MG63 (cell line): ENCODE measurements at places on chromosomes 5 and 9. TPM values are rescaled to one million over a fixed set of nuclear protein-coding genes. Genes with fewer than 3 reads are reported as not detected.
A peak's percentile ranks its signal among the peaks of the same experiment; 100 is the strongest.

Gene TAF11L10
- not detected in 2 replicates for total RNA-seq

Gene DENND4C
- total RNA-seq: 26.6 and 26.8 TPM in 2 replicates

Gene MELK
- total RNA-seq: 75.8 and 95.3 TPM in 2 replicates

Gene NTNG2
- total RNA-seq: 0.10 and 0.27 TPM in 2 replicates

Gene ATP6V1G1
- 62.6 and 103 TPM in 2 replicates for total RNA-seq

Gene ARL10
- total RNA-seq: 0.20 and 0.33 TPM in 2 replicates

Gene DROSHA
- 47.1 and 79.5 TPM in 2 replicates for total RNA-seq

Gene CCDC127
- 2.9 and 3.4 TPM in 2 replicates for total RNA-seq

Gene SLC6A19
- total RNA-seq: not detected in 2 replicates

Gene KCNV2
- total RNA-seq: not detected in 2 replicates

GRCh38 chr5:8912106-8912505 is 633.8 kb downstream of the SEMA5A start:
- peak; percentile 65 for DNase-seq

DNA sequence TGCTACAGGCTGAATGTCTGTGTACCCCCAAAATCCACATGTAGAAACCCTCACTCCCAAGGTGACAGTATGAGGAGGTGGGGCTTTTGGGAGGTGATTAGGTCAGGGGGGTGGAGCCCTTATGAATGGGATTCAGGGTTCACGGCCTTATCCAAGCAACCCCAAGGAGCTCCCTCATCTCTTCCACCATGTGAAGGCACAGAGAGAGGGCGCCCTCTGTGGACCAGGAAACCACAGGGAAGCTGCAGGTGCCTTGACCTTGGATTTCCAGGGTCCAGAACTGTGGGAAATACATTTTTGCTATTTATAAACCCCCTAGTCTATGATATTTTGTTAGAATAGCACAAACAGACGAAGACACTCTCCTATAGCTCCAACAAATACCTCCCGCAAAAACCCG is 53.6 kb upstream of the IRX2 start:
- DNase-seq: no peak

- no peak for DNase-seq
Measured at GRCh38 chr9:100595391-100596199, 17.7 kb downstream of the CAVIN4 start.

GRCh38 chr5:157870837-157871834 is 12.2 kb upstream of the CLINT1 start:
- peak; percentile 67 for DNase-seq

GRCh38 chr5:14628346-14628745 is 36.2 kb upstream of the OTULIN start:
- peak; percentile 39 for DNase-seq

DNA sequence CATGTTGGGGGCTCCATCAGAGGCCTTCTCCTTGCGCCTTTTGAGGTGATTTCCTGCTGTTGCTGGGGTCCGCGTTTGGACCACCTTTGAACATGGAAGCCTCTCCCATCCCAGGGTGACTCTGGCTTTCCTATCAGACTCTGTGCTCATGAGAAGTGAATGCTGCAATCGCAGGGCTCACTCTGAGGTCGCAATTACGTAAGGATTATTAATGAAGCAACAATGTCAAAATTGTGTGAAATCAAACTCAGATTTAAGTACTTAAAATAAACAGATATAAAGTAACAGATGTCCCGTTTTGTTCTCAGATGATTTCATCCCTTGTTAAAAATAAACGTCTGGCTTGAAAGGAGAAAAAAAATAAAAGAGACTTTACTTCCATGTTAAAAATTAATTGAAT is 634.2 kb downstream of the BNC2 start:
- peak; percentile 83 for DNase-seq

DNA sequence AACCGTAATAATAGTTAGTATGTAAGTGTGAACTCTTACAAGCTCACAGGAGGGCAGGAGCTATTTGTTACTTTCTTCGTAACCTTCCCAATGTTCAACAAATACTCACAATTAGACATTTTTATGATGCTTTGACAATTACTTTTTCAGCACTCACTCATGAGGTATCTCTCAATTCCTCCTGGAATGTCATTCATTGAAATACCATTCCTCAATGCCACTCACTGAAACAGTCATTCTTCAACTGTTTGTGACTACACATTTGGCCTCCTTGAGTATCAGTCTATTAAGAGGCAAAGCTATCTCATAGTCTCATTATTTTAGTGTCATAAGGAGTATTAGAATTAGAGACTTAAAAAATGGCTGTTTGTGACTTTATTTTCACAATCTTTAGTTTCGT is 734.1 kb upstream of the DMAC1 start:
- DNase-seq: no peak

GRCh38 chr5:74185599-74185998 is 454.9 kb downstream of the ENC1 start:
- DNase-seq: no peak

GRCh38 chr5:2131826-2132496 is 249.2 kb upstream of the IRX4 start:
- DNase-seq: no peak

- peak; percentile 94 for DNase-seq
Measured at GRCh38 chr9:13278368-13279246, 885 bp downstream of the MPDZ start.

DNA sequence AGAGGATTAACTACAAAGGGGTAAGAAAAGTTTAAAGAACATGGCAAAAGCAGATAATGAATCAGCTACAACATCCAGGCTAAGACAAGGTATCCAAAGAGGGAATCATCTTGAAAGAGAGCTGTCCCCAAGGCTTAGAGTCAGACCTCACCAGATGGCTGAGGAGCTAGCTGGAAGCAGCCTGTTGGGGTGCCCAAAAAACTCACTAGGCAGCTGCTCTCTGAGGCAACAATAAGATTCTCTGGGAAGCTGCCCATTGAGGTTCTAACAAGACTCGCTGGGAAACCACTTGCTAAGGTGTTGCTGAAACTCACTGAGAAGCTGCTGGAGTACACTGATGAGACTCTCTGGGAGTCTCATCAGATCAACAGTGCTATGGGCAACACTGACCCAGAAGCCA is 185.2 kb downstream of the CETN3 start:
- no peak for DNase-seq

DNA sequence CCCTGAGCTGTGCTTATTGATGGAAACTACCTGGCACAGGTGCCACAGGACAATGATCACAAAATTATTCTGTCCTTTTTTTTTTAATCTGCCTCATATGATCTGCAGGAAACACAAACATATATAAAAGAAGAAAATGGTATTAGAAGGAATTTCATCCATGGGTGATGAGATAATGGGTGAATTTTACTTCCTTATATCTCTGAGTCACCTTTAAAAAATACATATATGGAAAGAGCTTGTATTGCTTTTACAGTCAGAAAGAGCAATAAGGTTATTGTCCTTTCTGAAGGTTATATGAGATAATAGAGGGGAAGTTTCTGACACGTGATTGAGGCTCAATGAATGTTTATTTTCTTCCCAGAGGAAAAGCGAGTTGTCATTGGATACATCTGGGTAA is 31.6 kb downstream of the NEURL1B start:
- no peak for DNase-seq

- DNase-seq: no peak
Measured at GRCh38 chr9:4148751-4149150, 151.1 kb downstream of the GLIS3 start.

DNA sequence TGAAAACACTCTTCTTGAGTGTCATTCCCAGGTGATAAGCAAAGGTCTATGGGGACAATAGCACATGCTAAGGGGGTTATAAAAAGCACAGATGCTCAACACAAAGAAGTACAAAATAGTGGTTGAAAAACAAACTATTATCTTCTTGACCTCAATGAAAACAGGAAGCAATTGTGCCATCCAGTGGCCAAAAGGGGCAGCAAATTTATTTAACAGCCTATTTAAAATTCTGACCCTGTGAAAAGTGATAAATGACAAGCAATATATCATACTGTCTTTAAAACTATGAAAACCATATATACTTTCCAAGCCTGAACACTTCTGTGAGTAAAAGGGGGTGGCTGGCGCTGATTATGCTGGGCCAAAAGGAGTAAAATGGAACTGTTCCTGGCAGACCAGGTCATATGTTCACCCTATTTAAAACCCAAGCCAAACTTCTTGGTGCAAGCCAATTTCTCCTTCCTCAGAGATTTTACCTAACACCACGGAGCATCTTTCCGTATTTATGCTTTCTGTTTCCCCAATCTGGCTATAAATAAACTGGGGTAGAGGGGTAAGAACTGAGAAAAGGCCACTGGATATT is 29.7 kb downstream of the TEX10 start:
- DNase-seq: peak; percentile 3

- peak; percentile 29 for DNase-seq
Measured at GRCh38 chr9:113807173-113808061, 68.7 kb upstream of the ZNF618 start.

DNA sequence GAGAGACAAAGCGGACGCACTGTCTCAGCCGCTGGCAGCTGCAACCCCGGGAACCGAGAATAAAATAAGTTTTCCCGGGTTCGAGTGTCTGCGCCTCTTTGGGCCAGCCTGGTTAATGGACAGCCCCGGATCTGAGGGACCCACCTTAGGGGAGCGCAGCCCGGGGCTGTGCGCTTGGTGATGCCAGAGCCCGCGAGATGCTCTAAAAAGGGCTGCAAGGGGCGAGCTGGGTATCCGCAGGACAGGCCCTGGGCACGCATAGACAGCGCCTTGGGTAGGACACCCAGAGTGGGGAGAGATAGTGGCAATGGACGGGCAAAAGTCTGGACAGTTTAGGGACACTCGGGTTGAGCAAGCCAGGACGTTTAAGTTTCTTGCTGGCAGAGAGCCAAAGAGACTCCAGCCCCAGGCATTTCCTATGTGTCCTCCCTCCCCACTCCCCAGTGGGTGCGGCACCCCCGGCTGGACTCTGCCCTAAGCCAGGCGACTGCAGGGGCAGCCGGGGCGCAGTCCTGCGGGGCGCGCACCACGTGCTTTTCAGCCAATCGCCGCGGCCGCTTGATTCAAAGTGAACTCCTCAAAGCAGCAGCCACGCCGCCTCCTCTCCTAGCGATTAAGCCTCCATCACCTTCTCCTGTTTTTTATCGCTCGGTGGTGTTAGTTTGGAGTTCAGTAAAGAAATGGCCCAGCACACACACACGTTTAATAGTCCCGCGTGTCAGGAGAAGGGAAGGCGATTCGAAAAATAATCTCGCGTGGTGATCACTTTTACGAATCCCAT is 616 bp upstream of the ENC1 start:
- DNase-seq: peak; percentile 87

GRCh38 chr9:34047864-34048726 is 592 bp downstream of the UBAP2 start:
- peak; percentile 31 for DNase-seq

GRCh38 chr5:33675958-33676464 is 215.8 kb downstream of the ADAMTS12 start:
- DNase-seq: no peak

- no peak for DNase-seq
Measured at GRCh38 chr9:85586684-85587083, 155.1 kb downstream of the AGTPBP1 start.

DNA sequence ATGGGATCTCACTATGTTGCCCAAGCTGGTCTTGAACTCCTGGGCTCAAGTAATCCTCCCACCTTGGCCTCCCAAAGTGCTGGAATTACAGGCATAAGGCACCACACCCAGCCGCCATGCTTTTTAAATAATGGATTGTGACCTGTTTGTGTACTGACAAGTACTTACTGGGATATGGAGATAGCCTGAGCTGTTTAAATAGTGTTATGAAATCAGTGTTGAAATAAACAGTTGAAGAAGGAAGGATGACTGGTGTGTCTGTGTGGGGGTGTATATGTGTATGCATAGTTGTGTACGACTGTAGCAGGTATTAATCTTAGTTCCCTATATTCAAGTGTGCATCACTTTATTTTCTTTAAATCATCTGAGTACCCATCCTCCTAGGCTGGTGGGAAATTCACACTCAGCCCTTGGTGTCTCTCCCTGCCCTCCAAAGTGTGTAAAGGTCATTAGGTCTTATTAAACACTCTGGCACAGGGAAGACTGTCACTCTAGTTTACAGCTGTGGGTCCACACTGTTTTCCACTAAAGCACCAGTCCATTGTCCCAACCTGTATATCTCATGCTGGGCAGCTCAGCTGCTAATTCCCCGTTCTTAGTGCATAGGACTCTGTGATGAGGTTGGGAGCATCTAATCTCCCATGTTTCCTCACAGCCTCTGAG is 91.0 kb downstream of the SNX18 start:
- no peak for DNase-seq

- peak; percentile 36 for DNase-seq
Measured at GRCh38 chr5:168073991-168074800, 217.2 kb upstream of the WWC1 start.

DNA sequence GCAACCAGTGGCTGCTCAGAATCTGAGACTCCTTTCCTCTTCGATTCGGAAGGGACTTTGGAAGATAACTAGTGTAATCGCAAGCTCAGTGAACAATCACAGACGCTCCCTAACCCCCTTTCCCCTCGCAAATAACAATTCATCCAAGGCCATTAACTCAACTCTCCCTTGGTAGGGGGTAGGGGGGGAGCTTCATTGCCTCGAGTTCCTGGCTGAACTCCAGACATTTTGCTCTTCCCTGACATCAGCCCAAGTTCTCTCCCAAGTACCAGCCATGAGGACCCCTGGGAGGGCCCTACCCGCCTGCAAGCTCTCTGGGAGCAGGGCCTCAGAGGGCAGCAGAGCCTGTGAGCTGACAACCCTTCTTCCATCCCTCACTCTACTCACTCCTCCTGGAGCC is 8.4 kb downstream of the FAM163B start:
- no peak for DNase-seq

- no peak for DNase-seq
Measured at GRCh38 chr5:6745706-6746222, 32.5 kb downstream of the TENT4A start.

GRCh38 chr5:54470677-54471076 is 15.2 kb downstream of the HSPB3 start:
- DNase-seq: peak; percentile 67

GRCh38 chr5:84091127-84091799 is 293.4 kb downstream of the EDIL3 start:
- no peak for DNase-seq

DNA sequence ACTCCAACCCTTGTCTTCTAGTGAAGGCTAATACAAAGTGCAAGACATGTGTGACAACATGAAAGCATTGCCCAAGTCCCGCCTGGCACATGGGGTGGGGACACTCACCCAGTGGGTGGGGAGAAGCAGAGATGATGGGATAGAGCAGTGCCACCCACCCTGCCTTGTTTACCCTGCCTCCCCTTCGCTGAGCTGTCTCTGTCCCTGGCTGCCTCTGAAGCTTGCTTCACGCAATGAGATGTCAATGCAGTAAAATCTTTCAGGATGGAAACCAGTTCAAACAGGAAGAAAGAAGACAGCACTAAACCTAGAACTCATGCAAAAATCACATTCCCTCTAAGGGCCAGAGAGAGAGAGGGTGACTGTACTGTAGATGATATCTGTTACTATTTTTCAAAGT is 148.0 kb downstream of the INSYN2B start:
- no peak for DNase-seq

- DNase-seq: no peak
Measured at GRCh38 chr9:4714266-4715016, 26.6 kb downstream of the AK3 start.
